ENCODE measurements at places on chromosomes 5 and 9. TPM values are rescaled to one million over a fixed set of nuclear protein-coding genes. Genes with fewer than 3 reads are reported as not detected.

GRCh38 chr9:99873943-99874584 lies 32.4 kb upstream of the STX17 start:
- no peak for DNase-seq

DNA sequence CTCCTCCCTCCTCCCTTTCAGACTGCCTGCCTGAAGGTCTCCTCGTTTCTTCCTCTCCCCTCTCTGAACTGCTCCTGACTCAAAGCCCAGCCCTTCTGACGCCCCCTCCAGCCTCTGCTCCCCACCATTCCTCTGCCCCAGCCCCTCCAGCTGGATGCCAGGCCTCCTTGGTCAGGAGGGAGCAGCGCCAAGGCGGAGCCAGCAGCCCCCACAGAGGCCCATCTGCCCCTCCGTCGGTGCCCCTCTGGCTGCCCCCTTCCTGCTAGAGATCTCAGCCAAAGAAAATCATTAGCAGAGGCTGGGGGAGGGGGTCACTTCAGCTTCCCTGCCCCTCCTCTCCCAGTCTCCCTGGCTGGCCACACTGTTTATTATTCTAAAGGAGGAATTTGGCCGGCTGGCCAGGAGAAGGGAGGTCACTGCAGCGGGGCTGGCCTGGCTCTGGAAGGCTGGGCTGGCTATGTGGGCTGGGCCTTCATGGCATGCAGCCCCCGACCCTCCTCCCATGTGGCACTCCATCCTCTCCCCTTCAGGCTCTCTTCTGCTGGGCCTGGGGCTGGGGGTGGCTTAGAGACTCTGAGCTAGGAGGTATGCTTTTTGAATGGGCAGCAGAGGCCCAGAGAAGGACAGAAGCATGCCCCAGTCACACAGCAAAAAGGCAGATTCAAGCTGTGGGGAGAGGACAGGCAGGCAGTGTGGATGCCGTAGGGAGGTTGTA lies 16.9 kb downstream of the PDGFRB start:
- DNase-seq = no peak

DNA sequence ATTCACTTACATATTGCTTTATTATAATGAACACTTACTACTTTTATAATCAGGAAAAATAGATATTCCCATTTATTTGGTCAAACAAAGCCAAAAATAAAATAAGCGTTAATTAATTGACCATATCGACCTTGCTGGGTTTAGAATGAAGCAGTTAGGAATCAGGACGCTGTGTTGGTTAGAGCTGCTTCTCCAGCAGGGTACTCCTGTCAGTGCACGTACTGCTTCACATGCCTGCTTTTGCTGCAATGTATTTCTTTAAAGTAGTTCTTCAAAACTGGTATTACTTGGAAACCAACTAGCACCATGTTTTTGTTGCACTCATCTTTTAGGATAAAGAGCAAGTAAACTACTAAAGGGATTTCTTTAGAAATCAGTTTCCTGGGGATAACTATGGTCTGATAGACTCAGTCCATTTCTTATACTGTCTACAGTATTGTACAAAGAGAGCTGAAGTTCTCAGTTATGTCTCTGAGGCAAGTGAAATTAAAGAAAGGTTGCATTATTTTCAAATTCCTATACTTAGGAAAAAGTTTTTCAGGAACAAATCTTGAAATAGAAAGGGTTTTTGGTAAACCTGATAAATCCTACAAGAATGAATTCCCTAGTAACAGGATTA lies 6.8 kb upstream of the TRMO start:
- no peak for DNase-seq

- DNase-seq = no peak
Measured at GRCh38 chr9:69743930-69744329, 15.9 kb downstream of the PTAR1 start.

KCNV2 gene
- not detected for total RNA-seq

GRCh38 chr5:164115420-164115819 lies 610.0 kb downstream of the MAT2B start:
- DNase-seq = no peak

GRCh38 chr5:58156361-58156760 lies 303.5 kb downstream of the PLK2 start:
- DNase-seq = no peak

GPR21 gene
- not detected for total RNA-seq

GRCh38 chr5:159341906-159342310 lies 11.6 kb upstream of the IL12B start:
- peak; percentile 72 for DNase-seq

- DNase-seq = no peak
Measured at GRCh38 chr5:59709846-59710245, 183.7 kb downstream of the PDE4D start.

DNA sequence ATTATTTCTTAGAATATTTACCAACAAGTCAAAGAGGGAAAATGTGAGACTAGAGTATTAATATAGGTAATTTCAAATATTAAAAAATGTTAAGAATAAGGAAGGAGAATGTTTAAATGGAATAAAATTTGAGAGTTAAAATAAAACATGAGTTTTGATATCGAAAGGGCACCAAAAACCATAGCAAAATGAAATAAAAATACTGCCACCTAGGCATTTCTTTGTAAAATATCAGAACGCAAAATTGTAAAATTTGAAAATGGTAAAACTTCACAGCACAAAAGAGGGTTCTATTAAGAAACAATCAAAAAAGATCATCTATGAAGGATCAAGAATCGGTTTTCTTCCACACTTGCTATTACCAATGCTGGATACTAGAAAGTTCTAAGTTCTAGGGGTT lies 418.3 kb downstream of the TAF11L14 start:
- DNase-seq = no peak

DNA sequence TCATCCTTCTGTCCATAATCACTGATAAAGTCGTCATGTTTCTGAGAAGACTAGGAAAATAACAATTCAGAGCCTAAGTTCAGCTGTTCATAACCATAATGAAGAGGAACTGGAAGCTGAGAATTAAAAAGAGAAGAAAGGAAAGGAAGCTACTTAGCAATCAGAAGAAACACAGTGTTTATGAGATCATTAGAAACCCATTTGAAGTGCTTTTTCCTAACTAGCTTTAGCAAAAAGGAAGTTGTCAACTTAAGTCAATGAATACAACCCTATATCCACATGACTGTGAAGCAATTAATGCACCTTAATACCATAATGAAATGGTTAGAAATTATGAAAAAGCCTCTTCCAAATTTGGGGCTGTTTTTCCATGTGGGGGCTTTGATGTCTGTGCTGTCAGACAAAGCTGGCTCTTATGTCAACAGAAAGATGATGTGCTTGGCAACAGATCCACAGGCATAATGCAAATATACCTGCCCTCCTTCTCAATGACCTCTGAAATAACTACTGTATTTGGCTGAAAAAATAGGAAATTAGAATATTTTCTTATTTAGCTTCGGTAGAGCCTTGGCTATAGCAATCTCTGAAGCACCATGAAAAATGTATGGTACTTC lies 463.5 kb downstream of the RASEF start:
- no peak for DNase-seq

- no peak for DNase-seq
Measured at GRCh38 chr5:171315386-171315891, 6.4 kb downstream of the TLX3 start.

DNA sequence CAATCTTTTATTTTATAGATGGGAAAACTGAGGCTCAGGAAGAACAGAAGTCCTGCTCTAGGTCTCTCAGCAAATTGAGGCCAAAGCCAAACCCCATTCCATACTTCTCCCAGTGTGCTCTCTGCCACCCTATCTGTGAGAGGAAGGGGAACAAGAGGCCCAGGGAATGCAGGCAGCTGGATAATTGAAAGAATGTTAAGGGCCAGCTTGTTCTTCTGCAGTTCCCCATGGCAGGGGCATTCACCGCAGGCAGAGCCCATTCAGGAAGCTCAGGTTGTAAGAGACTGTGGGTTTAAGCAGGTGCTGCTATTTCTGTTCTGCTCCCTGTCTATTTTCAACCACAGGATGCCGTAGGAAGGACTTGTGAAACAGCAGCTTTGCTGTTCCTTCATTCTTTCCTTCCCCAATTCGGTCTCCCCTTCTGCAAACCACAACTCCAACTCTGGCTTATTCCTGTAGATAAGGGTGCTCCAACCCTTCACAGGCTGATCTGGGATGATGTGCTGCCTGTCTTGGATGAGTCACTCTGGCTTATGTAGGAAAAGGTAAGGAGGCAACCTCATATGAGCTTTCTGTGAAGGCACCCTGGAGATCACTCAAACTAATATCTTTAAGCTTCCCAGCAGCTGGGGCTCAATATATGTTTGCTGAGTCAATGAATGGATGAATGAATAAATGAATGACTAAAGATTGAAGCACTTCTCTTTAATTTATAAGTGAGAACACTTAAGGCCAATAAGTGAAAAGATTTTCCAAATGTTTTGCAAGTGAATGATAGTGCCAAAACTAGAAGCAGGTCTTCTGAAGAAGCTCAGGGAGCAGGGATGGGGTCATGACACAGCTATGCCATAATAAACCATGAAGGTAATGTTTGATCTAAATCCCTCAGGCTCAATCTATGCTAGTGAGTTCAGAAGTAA lies 377.6 kb downstream of the BRINP1 start:
- DNase-seq = no peak

DNA sequence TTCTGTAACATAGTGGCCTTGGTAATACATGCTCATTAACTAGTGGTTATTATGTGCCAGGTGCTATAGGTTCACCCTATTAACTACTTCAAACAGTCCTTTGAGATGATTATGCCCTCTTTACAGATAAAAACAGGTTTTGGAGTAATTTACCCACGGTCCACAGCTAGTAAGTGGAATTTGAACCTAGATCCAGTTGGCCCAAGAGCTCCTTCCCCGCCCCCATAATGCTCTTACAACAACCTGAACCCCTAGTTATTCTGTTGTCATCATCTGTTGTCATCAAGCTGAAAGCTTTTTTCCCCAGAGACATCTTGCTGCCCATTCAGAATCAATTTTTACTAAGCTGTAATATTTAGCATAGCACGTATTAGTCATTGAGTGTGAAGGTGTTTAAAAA lies 23.2 kb downstream of the XPA start:
- no peak for DNase-seq

OR13C3 gene
- not detected for total RNA-seq

CCL27 gene
- not detected for total RNA-seq
